ENCODE measurements at places on chromosomes 3 and 15.

- DNase-seq = peak; percentile 73
Observed at GRCh38 chr15:74127255-74127953, 3.0 kb upstream of the ISLR2 start.

DNA sequence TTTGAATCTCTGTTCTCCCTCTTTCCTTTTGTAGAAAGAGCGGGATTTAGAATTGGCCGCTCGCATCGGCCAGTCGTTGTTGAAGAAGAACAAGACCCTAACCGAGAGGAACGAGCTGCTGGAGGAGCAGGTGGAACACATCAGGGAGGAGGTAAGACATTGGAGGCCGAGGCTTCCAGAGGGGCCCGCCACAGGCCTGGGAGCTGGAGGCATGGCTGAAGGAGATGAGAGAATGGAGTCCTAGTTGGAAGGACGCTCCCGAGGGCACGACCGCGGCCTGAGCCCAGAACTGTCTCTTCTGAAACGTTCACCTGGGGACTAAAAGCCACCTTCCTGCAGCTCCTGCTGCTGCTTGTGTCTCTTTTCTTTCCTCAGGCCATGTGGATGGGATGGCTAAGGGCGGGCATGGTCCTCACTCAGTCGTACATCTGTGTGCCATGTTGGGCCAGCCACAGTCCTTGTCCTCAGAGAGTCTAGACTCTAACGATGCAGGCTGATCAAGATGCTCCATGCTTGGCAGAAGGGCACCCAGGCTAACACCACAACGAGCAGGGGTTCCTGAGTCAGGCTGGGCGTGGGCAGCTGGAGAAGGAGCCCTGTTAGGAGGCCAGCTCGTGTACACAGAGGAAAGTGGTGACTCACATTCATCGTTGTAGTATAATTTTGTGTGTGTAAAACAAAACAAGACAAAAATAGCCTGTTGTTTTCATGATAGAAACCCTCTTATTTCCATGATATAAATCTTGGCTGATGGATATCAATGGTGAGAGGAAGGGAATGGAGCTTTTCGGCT is 81.1 kb downstream of the CCK start:
- no peak for DNase-seq

- no peak for DNase-seq
Observed at GRCh38 chr3:37217098-37217849, 42.9 kb upstream of the LRRFIP2 start.

DNA sequence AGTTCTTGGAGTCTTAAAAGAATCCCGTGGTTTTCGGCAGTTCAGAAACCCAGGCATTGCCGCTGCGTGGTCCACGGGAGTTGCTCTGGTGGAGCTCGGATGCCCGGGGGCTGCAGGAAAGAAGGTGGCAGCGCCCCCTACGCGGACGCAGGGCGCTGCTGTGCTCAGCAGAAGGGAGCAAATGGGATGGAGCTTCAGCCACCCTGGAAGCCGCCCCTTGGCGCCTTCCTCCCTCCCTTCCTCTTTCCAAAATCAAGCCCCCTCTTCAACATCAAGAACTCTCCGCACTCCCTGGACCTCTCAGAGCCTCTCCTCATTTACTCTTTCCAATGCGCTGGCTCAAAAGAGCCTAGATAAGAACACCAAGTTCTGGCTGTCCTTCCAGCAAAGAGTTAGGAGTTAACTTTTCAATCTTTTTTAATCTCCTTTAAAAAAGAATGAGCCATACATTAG is 880 bp upstream of the CHRNA7 start:
- no peak for DNase-seq

- no peak for DNase-seq
Observed at GRCh38 chr3:97895216-97895615, 73.4 kb downstream of the CRYBG3 start.

DNA sequence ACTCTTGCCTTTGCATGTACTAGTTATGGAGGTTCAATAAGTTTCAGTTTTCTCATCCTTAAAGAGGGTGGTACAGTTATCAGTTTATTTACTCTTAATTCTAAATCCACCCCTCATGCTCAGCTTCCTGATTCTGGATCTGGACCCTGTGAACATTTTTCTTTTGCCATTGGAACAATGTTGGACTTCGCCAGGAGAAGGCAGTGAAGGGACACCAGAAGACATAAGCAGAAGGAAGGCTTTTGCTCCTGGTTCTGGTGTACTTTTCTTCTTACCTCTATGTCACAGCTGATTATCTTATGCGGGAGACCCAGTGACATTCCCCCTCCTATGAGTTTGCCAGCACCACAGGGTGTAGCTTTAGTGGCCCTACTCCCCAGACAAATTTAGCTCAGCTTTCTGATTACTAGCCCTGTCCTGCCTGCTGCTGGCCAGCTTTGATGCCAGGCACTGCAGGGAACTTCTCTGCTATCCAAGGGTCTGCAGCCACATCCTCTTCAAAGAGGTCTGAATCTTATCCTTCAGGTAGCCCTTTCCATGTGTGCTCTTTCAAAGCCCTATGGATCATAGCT is 466.3 kb upstream of the EPHA3 start:
- no peak for DNase-seq

GRCh38 chr3:189688262-189688661 is 57.1 kb downstream of the TP63 start:
- DNase-seq = no peak

DNA sequence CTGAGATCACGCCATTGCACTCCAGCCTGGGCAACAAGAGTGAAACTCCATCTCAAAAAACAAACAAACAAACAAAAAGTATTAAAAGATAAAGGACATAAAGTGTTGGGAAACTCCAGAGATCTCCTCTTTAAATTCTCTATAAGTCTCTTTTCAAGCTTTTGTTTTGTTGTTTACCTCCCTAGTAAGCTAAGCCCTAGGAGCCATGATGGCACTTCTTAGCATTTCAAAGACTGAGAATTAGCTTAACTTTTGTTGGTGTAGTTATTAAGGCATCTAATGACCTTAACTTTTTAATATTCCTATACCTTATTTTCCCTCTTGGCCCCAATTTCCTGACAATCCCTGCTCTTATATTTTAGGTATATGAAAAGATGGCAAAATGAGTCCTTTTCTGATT is 157.3 kb downstream of the ZNF609 start:
- no peak for DNase-seq

DNA sequence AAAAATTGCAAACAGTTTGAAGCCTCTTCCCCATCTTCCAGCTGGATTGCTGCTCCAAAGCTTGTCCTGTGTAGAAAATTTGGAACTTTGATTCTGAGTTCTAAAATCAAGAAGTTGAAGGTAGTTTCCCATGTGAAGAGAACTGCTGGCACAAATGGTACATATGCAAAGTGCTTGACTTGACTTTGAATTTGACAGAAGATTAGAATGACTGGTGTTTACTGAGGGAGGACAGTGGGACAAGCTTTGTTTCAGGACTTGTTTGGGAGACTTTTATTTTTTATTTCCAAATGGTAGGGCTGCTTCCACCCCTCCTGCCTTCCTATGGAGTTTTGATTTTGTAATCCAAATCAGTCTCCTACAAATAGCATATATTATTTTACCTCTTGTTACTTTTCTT is 7.4 kb downstream of the ZFAND6 start:
- DNase-seq = no peak

- no peak for DNase-seq
Observed at GRCh38 chr3:55487381-55488241, 505 bp upstream of the WNT5A start.

DNA sequence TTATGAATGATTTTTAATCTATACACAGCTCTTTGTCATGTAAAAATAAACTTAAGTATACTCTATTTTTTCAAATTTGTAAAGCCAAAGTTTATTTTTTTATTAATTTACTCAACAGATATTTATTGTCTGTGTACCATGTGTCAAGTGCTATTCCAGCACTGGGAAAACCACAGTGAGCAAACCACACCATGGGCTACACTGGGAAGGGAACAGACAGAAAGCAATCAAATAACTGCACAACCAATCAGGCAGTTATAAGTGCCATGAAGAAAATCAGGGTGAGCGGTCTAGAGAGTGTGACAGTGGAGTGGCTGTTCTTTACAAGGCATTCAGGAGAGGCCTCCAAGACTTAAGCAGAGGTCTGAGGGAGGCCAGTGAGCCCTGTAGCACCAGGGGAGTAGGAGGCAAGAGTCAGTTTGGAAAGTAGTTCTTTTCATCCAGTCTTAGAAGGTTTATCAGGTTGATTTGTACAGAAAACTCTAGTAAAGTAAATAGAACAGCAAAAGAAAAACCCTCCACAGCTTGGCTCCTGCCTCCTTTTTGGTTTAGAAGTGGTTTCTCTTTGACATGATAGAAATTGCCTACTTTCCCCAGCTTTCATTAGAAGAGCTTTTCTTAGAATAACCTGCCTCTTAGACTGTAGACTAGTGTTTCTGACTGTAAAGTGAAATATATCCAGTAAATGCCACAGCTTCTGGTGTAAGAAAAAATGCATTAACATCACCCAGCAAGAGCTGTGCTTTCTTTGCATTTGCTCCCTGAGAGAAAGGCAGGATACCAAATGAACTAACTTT is 13.7 kb downstream of the EIF2AK4 start:
- DNase-seq = no peak

Measured in left renal cortex interstitium (tissue), 4 donors.